Erythroblast (primary cell): ENCODE measurements at places on chromosomes 7 and 10.

GRCh38 chr10:101292194-101293006 lies 61.6 kb upstream of the BTRC start:
- peak; percentile 47 for DNase-seq

DNA sequence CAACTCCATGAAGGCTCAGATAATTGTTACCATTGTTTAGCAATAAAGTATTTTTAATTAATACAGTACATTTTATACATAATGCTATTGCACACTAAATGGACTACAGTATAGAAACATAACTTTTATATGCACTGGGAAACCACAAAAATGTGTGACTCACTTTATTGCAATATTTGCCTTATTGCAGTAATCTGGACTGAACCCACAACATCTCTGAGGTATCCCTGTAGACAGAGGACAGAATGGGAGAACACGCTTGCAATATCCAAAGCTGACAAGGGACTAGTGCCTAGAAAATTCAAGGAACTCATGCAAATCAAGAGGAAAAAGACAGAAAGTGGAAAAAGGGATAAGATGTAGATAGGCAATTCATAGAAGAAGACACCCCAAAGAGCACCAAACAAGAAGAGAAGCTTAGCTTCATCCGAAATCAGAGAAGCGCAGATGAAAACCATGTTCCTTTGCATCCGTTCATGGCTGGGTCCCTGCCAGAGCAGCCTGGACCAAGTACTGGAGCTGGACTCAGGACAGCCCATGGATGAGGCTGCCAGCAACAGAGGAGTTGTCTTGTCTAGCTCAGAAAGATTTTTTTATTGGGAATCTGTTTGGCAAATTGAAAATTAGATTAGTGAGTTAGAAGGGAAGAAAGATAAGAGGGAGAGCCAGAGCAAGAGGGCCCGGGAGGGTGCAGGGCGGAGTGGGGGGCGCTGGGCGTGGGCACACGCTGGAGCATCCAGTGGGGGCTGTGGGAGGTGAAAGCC lies 16.0 kb upstream of the GALNTL5 start:
- no peak for DNase-seq

- no peak for DNase-seq
Observed at GRCh38 chr10:82068501-82068900, 193.5 kb downstream of the NRG3 start.

DNA sequence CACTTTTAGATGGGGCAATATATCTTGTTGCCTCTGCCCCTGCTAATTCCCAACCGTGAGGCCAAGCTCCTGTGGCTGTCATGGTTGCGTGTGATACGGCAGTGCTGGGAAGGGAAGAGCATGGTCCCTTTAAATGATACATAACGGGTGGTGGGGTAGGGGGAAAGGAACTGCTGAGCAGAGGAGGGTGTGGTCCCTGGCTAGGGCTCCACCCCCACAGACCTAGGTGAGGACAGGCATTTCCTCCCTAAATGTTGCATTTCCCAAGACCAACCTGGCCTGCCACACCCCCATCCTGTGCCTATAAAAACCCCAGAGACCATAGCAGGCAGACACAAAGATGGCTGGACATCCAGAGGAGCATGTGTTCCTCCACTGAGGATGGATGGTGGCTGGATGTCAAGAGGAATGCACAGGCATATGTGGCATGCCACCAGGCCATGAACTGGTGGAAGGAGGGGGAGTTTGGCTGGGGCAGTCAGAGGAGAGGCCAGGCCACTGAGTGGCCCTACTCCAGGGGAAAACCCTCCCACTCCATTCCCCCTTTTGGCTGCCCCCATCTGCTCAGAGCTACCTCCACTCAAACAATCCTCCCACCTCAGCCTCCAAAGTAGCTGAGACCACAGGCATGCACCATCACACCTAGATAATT lies 104.0 kb downstream of the PLXDC2 start:
- no peak for DNase-seq

DNA sequence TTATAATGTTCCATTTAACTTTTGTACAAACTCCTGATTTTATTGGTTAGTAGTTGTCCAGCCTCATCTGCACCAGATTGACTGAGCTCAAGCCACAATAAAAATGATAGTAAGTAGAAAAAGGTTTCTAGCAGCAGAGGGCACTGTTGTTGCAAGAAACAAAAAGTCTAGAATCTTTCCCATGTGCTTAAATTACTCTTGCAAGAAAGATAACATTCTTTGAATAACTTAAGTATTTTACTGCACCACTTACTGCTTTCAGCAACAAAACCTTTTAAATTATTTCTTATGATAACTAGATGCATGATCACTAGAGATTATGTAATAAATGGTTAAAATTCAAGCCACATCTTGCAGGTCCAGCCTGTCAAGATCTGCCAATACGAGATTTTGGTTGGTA lies 27.0 kb downstream of the LMOD2 start:
- DNase-seq: peak; percentile 63

- DNase-seq: no peak
Observed at GRCh38 chr10:1543596-1543995, 193.7 kb downstream of the ADARB2 start.

- DNase-seq: peak; percentile 4
Observed at GRCh38 chr7:123538189-123538714, 3.9 kb upstream of the IQUB start.

GRCh38 chr7:7535691-7536090 lies at the start of gene COL28A1:
TSS of gene COL28A1 (minus strand) at chr7:7535873. CDS start at chr7:7532875, 2,998 bp downstream.
- DNase-seq: no peak

GRCh38 chr10:99143011-99143410 lies 92.6 kb downstream of the HPSE2 start:
- no peak for DNase-seq

GRCh38 chr7:24608504-24608903 lies 35.3 kb downstream of the PALS2 start:
- DNase-seq: no peak

DNA sequence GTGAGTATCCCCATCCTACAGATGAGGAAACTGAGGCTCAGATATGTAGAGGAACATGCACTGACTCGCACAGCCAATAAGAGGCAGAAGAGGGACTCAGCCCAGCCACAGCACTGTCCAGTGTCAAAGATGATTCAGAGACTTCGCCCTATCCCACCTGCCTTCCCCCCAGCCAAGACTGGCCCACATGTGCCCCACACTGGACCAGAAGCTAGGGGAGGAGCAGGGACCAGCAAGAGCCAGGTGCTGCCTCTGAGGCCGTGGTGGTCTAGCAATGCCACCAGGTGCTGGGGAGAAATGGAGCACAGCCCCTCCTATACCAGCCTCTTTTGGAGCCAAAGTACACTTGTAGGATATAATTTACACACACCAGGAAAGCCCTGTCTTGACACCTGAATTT lies 22.3 kb downstream of the GRID1 start:
- DNase-seq: no peak
